ENCODE measurements at places on chromosomes 6 and 20.
A peak's percentile ranks its signal among the peaks of the same experiment; 100 is the strongest.

GRCh38 chr6:150406948-150407347 lies 38.1 kb downstream of the IYD start:
- no peak for DNase-seq

GRCh38 chr20:22719167-22719591 lies 134.8 kb upstream of the FOXA2 start:
- DNase-seq, result no peak

- DNase-seq, result no peak
Observed at GRCh38 chr6:89637960-89638319, 607 bp downstream of the LYRM2 start.

DNA sequence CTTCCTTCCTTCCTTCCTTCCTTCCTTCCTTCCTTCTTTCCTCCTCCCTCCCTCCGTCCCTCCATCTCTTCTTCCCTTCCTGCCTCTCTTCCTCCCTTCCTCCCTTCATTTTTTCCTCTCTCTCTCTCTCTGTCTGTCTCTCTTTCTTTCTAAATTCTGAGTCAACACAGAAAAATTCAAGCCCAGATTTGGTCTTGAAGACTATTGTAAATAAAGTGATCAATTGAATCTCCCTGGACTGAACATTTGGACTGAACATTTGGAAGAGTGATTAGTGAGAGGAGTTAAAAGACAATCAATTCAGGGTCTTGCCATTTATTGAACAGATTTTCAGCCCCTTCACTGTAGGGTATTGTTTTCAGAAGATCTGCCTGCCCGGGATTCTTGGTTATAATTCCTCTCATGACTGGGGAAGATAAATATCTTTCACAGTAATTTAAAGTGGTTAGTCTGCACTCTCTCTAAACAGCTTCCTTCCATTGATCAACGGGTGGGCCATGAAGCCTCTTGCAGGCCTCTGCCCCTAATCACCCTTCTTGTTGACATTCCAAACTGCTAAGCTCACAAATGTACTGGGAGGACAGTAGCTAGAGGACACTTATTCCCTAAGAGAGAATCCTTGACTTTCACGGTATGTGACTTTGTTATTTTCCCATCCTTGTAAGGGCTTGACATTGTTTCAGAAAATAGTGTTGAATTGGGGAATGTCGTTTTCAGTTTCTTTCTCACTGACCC lies 101.7 kb upstream of the BMP2 start:
- no peak for DNase-seq

DNA sequence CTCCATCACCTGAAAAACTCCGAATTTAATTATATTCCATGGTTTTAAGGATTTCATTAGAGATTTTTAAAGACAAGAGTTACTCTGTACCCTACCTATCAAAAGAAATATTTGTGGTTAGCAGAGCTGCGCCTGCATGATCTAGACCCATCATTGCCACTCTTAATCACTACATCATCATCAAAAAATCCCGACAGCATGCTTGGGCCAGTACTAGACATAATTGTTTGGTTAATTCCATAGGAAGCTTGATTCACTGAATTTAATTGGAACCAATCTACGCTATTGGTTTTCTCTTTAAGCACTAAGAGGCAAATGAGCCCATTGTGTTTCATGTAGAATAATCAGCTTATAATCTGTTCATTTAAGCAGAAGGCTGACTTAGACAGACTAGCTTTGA lies 33.4 kb upstream of the RNF217 start:
- no peak for DNase-seq

GRCh38 chr20:37757550-37757949 lies 63.7 kb downstream of the CTNNBL1 start:
- DNase-seq, result no peak

DNA sequence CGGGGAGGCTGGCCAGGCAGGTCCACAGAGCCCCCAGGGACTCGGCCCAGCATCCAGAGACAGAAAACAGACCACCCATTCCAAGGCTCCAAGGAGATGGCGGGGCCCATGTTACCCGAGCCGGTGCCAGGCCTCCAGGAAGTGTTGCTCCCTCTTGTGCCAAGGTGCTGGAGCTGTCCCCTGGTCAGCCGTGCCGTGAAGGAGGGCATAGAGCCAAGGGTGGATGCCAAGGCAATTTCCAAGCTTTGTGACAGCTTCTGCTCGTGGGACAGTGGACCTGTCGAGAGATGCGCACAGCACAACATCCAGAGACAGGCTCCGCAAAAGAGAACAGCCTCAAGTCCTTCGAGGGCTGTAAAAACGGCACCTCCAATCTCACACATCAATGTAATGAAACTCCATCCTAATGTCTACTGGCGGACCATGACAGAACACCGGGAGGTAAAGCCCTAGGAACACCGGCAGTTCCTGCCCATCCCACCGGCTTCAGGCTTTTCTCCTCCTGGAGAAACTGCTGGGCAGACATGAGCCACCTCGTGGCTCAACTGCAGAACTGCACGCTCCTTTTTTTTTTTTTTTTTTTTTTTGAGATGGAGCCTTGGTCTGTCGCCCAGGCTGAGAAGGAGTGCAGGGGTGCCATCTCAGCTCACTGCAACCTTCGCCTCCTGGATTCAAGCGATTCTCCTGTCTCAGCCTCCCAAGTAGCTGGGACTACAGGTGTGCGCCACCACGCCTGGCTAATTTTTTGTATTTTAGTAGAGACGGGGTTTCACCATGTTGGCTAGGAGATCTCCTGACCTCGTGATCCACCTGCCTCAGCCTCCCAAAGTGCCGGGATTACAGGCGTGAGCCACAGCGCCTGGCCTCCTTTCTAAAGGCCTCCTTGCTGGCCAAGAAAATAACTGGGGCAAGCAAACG lies 30.9 kb upstream of the AVP start:
- no peak for DNase-seq

DNA sequence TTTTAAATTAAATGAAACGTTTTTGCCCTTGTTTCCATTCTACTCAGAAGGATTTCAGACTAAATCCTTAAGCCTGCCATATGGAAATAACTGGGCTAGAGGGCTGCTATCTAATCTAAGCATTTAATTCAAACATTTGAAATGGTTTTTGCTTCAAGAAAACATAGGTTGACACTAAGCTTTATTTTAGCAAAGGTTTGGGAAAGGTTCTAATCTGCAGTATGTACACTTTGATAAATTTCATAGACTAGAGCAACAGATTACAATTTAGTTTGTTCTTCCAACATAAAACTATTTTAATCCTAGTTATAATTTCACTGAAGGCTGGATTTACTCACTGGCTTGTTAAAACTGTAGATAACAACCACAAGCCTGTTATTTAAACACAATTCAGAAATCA lies 72.1 kb downstream of the TMEM200A start:
- DNase-seq, result no peak

- DNase-seq, result no peak
Observed at GRCh38 chr20:44730441-44730840, 15.2 kb upstream of the KCNK15 start.

GRCh38 chr20:42082611-42083010 lies 464.4 kb upstream of the CHD6 start:
- DNase-seq, result no peak

DNA sequence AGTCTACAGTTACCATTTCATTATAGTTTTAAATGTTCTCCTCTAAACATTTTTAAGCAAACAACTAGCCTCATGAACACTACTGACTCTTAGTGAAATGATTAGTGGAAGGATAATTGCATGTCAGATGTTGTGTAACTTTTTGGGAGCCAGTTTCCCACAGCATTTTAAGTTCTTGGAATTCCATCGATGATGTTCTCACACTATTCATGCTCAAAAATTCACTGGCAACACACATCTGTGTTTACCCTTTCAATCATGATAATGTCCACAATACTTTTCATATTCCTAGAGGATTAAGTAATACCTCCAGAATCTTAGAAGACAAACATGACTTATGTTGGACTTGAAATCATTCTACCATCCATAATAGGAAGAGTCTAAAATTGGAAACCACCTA lies 678.1 kb upstream of the ID4 start:
- no peak for DNase-seq

DNA sequence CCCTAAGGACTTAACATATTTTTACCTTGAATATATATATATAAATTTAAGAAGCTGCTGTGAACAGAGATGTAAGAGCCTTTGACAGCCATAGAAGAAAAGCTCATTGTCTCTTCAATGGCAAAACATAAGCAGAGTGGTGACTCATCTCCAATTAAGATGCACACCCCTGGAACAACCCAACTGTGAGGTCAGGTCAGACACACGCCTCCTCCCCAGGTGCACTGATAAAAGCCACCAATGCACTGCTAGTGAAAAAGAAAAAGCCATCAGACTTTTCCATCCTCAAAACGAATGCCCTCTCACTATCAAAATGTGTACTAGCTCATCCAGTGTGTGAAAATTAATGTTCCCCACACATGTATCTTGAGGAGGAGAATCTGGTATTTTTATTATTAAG lies 100.1 kb downstream of the SMLR1 start:
- DNase-seq, result no peak

DNA sequence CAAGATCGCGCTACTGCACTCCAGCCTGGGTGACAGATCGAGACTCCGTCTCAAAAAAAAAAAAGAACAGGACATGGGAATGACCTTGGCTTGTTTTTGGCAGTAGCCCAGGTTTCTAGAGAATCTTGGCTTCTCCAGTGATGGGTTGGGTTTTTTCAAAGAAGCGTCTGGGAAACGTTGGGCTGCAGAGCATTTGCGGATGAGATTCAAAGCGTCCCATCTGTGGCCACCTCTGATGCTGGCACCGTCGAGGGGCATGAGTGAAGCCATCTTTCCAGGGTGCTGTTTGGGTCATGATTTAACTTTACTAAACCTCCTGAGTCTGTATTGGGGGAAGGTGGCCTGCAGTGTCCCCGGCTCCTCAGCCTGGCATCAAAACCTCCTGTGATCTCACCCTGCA lies 43.2 kb upstream of the SRF start:
- no peak for DNase-seq

- no peak for DNase-seq
Observed at GRCh38 chr6:45387236-45387635, 9.5 kb upstream of the SUPT3H start.

DNA sequence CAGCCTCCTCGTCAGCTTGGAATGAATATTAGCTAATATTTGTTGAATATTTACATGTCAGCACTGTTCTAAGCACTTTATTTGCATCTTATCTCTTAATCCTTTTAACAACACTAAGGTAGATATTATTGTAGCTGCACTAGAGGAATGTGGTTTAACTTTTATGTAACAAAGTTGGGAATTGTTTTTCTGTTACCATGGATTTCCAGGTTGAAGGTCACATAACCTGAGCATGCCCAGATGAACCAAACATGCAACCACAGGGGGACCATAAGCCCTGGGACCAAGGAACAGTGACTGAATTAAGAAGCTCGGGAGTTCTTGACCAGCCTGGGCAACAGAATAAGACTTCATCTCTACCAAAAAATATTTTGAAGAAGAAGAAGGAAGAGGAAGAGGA lies 29.1 kb upstream of the YWHAB start:
- DNase-seq, result no peak

GRCh38 chr6:3738381-3739131 lies 13.0 kb downstream of the PXDC1 start:
- no peak for DNase-seq

GRCh38 chr20:31594558-31595379 lies 10.3 kb upstream of the ID1 start:
- DNase-seq, result no peak

DNA sequence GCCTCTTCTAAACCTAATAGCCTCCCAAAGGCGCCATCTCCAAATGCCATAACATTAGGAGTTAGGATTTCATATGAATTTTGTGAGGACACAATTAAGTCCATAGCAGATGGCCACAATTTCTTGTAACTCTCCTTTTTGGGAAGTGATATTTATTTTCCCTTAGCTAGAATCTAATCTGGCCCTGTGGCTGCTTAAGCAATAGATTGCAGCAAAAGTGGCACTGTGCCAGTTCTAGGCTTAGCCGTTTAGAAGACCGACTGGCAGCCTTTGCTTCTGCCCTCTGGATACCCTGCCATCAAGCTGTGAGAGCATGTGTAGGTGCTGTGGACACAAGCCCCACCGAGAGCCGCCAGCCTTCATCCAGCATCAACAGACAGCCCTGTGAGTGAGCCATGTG lies 15.9 kb upstream of the ADGB start:
- no peak for DNase-seq

- no peak for DNase-seq
Observed at GRCh38 chr6:35470663-35471120, 2.5 kb downstream of the RPL10A start.

DNA sequence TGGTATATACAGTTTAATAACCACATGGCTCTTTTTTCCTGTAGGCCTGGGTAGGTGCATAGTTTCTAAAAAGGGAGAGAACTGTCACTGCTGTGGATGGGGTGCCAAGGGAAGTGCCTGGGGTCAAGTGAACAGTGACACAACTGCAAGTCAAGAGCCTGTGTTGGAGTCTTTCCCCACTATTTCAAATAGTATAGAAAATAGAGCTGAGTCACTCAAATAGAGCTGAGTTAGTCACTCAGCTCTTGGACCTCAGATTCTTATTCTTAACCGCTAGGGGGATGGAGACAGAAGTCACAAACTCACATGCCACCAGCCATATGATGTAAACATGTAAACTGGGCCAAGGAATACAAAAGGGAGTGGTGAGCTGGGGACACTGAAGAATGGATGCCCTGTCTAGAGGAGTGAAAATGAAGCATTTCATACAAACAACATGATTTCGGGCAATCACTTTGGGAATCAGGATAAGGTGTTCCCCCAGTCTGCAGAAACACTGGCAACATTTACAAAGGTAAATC lies 2.1 kb downstream of the NQO2 start:
- DNase-seq, result no peak

GRCh38 chr6:13624871-13625288 lies 9.7 kb downstream of the NOL7 start:
- no peak for DNase-seq

- peak; percentile 9 for DNase-seq
Observed at GRCh38 chr20:17568972-17569521, 828 bp upstream of the DSTN start.

GRCh38 chr20:1166948-1167720 lies 17.6 kb downstream of the TMEM74B start:
- DNase-seq, result no peak

DNA sequence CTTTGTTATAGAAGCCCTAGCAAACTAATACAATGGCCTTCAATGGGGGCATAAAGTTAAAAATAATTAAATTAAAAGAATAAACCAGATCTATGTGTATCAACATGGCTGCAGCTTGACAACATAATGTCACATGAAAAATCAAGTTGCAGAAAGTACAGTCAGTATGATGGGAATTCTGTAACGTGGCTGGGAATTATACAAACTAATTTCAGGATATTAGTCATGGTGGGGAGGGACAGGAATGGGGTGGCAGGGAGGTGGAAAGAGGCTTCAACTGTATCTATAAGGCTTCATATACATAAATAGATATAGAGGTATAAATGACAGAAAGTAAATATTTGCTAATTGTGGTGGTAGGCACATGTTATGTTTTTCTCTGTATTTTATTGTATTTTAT lies 107.1 kb downstream of the UNC5CL start:
- DNase-seq, result no peak

GRCh38 chr6:155026022-155026705 lies 31.0 kb downstream of the TIAM2 start:
- DNase-seq, result no peak
